ENCODE measurements at places on chromosomes 2 and 18. TPM values are rescaled to one million over a fixed set of nuclear protein-coding genes. Genes with fewer than 3 reads are reported as not detected.

The NEUROD1 gene
- total RNA-seq, result not detected

The VWA3B gene
- not detected for total RNA-seq

The CEP76 gene
- 9.3 TPM for total RNA-seq

The CSRNP3 gene
- not detected for total RNA-seq

The DUSP2 gene
- 0.54 TPM for total RNA-seq
